Vagina (tissue), 2 donors: ENCODE measurements at places on chromosomes 4 and X.

GRCh38 chrX:134747006-134747405 is 88.7 kb upstream of the PLAC1 start:
- DNase-seq, result no peak

DNA sequence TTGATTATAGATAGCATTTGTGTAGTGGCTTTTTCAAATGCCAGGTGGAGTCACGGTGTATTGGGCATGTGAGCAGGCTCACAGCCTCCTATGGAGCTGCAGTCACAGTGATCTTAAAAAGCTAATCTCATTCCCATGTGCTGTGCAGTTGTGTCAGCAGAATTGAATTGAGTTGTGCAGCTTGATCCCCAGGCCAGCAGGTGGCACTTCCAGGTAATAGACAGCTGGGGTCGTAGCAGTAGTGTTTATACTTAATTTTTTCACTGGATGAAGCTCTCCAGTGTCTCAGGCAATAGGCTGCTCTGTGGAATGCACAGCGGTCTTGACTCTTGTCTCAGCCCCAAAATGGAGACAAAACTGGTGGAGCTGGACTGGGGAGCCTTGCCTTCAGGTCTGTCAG is 1028.1 kb downstream of the SH3BGRL start:
- DNase-seq, result no peak

DNA sequence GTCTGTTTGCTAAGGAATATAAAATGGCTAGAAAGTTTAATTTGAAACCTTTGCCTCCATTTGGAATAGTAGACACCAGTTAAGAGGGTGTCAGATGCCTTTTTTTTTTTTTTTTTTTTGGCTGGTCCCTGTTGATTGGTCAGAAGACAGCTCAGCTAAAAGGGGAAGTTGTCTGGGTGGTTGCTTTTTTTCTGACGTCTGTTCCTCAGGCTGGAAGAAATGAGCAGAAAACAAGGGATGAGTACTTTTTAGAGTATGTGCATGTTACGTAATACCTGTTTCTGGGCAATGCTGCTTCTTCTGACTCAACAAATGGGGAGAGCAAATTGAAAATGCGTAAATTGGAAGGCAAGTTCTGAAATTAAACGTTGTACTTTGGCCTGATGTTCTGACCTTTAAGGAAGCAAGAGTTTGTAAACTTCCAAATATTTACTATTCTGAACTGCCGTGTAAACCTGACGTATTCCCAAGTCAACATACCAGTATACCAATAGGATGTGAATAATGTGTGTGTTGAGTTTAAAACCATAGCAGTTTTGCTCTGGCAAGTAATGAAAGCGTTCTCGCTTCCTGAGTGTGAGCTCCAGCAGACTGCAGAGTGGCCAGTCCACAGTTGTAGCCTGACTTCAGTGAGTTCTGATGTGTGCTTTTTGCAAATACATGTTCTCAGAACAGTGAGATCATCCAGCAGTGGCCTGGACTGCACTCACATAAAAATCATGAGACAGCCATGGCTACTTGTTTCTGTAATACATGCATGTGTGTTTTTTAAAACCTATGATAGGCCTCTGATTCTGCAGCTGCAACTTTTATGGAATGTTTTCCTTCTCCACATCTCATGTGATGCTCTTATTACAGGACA is 1.7 kb downstream of the SAT1 start:
- DNase-seq, result no peak

- DNase-seq, result no peak
Measured at GRCh38 chr4:74161666-74162450, 3.9 kb downstream of the MTHFD2L start.

DNA sequence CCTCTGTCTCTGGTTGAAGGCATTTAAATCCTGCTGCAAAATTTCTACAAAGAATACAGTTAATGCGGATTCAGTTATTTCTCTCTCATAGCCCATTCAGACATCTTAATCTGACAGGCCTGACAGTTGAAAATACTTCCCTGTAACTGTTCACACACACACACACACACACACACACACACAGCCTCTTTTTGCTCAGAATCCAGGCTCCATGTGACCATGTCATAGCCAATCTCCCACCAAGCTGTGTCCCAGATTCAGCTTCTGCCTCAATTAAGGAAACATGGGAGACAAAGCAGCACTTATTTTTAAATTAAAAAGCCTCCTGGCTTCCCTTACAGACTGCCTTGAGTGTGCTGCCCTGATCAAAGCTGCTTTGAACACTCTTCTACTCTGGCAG is 49.3 kb upstream of the EFHC2 start:
- DNase-seq, result no peak

GRCh38 chr4:13097971-13098370 is 386.2 kb downstream of the RAB28 start:
- no peak for DNase-seq

DNA sequence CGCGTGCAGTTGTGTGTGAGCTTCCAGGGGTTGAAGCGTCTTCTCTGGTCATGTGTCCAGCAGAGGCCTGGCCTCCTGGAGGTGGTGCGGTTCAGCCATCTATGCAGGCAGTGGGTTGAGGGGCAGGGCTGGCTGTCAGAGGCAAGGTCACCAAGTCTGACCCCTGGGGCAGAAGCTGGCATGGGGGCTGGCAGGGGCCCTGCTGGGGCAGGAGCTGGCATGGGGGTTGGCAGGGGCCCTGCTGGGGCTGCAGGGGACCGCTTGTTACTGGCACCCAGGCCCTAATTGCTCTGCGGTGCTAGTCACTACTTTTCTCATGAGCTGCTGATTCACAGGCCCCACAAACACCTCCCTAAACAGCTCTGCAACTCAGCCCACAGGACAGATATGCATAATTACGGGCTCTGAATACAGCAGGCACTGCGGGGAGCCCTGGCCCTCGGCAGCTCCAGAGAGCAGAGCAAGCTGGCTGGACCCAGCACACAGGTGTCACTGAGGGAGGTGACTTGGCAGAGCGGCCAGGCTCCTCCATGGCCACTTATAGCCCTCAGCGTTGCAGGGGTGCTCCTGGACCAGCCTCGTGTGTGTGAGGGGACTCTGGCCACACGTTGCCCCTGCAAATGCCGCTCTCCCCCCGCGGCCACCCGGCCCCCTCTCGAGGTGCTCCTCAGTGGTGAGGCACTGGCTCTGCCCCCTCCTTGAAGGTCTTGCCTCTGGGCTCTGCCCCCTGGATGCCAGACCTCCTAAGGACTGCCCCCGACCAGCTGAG is 32.7 kb downstream of the CPLX1 start:
- DNase-seq, result no peak

- DNase-seq, result no peak
Measured at GRCh38 chrX:112614640-112615039, 65.1 kb downstream of the LHFPL1 start.

- no peak for DNase-seq
Measured at GRCh38 chrX:48541140-48541814, 1.8 kb downstream of the TBC1D25 start.

DNA sequence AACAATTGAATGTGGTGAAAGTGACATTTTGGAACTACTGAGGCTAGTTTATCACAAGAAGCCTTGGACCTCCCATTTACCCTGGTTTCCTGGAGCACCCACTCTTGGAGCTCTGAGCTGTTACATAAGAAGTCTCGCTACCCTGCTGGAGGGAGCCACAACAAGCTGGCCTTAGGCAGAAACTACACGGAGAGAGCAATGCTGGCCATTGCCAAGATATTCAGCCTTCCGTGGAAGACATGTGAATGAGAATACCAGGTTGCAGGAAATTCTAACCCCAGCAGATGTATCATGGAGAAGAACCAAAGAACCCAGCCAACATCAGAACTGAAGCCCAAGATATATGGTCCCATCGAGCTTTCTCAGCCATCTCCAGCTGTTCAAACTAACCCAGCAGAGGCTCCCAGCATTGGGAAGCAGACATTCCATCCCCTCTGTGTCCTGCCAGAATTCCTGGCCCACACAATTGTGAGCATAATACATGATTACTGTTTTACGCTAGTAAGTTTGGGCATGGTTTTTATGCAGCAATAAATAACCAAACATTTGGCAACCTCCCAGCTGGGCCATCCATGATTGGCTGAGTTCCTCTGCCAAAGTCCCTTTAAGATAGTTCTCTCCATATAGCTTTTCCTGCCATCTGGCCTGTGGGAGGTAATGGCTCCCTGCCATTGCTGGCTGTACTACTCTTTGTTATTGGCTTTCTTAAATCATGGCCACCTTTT is 17.9 kb upstream of the PDE5A start:
- no peak for DNase-seq

- no peak for DNase-seq
Measured at GRCh38 chr4:88097301-88097700, 61.1 kb downstream of the ABCG2 start.

DNA sequence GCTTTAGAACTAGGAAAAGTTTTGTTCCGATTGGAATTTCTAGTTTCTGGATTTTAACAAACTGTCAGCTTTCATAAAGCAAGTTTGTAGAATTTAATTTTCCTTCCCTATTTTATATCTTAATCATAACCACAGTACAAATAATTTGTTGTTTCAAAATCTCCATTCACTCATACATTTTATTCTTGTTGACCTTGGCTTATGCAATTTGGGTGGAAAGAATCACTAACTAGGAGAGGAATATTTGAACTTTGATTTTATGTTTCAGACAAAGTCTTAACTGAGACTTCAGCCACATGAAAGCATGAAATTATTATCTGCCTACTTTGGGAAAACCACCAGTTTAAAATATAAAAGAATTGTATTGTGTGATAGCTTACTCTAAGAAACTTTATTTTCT is 427.9 kb downstream of the SPRY1 start:
- no peak for DNase-seq

- DNase-seq, result no peak
Measured at GRCh38 chrX:102580891-102581290, 18.4 kb upstream of the ARMCX5 start.

DNA sequence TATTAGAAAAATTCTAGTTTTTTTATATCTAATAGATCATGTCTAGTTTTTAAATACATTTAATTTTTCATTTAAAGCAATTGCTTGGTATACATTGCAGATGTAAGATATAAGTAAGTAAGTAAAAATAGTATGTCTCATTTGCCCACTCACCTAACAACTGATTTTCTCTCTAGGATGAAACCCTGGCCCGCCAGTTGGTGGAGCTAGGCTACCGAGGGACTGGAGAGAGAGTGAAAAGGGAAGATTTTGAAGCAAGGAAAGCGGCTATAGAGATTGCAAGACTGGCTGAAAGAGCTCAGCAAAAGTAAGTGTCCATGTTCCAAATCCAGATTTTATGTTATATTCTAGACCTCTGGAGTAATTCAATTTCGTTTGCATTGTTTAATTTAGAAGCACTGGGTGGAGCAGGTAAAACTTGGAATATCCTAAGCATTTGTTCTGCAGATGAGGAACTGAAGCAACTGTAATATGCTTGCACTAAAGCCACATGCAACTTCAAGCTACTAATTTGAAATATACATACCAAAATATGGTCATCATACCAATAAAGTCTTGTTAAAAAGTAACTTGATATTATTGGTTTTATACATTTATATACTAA is 27.1 kb downstream of the CFAP299 start:
- no peak for DNase-seq

GRCh38 chrX:136835761-136836160 is 44.8 kb downstream of the RBMX start:
- no peak for DNase-seq

- no peak for DNase-seq
Measured at GRCh38 chr4:167602157-167602556, 367.9 kb upstream of the SPOCK3 start.

DNA sequence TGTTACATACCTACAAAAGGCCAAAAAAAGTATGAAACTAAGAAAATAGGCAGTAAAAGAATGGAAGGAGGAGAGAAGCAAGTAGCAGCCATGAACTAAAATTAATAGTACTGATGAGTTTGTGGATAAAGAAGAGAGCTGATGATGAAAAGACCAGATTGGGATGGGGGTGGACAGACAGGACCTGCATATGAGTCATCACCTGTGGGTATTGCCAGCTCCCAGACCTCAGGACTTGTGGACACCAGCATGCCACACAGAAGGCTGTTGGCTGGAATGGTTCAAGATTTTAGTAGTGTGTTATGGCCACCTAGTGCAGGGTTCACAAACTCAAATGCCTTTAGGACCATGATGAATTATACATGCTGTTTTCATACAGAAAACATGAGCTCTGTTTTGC is 58.9 kb downstream of the ARX start:
- no peak for DNase-seq
